ENCODE measurements at places on chromosomes 11 and 22.

DNA sequence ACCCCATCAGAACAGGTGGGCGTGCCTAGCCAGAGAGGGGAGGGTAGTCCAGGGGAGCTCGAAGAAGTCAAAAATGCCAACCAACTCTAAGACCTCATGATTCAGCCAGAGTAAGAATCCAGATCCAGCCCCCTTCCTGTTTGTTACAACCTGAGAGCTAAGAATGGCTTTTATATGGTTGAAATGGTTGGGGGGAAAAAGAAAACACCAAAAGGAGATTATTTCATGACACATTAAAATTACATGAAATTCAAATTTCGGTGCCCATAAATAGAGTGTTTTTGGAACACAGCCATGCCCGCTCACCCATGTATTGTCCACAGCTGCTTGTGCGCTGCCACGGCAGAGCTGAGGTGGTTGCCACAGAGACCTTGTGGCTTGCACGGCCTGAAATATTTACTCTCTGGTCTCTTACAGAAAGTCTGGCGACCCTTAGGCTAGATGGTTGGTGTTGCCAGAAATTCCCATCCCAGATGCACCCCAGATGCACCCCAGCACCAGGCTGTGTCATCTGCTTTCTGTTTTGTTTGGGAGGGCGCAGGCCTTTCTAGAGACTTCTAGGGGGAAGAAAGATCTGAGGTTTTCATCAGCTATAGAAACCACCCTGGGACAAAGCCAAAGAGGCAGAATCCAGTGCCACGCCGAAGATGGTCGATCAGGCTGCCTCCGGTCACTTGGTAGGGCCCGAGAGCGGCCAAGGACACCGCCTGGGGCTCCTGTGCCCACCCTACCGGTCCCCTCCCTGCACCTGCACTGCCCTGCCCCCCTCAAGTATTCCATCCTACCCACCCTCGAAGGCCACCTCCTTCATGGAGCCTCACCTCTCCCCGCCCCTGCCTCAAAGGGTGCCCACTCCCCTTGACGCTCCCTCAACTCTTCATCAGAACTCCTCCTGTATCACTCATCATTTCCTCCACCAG lies 80.2 kb downstream of the DSCAML1 start:
- DNase-seq = no peak

- peak; percentile 79 for DNase-seq
Measured at GRCh38 chr11:75532200-75533048, 6.7 kb upstream of the GDPD5 start.

- DNase-seq = peak; percentile 87
Measured at GRCh38 chr22:49838771-49839717, 11.4 kb upstream of the BRD1 start.

DNA sequence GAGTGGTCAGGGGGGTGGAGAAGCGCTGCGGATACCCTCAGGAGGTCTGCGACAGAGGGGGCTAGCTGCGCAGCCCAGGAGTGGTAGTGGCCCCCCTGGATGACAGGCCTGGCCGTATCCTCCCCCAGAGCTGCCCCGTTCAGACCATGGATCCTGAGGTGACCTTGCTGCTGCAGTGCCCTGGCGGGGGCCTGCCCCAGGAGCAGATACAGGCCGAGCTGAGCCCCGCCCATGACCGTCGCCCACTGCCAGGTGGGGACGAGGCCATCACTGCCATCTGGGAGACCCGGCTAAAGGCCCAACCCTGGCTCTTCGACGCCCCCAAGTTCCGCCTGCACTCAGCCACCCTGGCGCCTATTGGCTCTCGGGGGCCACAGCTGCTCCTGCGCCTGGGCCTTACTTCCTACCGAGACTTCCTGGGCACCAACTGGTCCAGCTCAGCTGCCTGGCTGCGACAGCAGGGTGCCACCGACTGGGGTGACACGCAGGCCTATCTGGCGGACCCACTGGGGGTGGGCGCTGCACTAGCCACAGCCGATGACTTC lies 505 bp downstream of the NUDT22 start:
- peak; percentile 63 for DNase-seq

- DNase-seq = no peak
Measured at GRCh38 chr11:72743321-72744221, 8.6 kb downstream of the ARAP1 start.

GRCh38 chr11:72653649-72654048 lies 20.6 kb downstream of the PDE2A start:
- DNase-seq = no peak

DNA sequence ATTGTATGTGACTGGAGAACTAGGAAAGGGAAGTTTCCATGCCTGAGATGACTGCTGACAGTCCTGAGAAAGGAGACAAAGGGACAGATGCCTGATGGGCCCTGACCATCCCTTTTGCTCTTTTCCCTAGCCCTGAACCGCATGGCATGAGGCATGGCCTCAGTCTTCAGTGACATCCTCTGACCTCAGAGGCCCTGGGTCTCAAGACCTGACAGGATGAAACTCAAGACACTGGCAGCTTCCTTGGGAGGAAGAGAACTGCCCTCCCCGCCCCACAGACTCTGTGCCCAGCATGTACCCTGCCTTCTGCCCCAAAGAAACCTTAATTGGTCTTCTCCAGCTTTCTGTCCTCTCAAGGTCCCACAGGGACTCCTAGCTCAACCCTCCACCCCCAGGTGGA lies 444.1 kb downstream of the SOX6 start:
- DNase-seq = no peak

DNA sequence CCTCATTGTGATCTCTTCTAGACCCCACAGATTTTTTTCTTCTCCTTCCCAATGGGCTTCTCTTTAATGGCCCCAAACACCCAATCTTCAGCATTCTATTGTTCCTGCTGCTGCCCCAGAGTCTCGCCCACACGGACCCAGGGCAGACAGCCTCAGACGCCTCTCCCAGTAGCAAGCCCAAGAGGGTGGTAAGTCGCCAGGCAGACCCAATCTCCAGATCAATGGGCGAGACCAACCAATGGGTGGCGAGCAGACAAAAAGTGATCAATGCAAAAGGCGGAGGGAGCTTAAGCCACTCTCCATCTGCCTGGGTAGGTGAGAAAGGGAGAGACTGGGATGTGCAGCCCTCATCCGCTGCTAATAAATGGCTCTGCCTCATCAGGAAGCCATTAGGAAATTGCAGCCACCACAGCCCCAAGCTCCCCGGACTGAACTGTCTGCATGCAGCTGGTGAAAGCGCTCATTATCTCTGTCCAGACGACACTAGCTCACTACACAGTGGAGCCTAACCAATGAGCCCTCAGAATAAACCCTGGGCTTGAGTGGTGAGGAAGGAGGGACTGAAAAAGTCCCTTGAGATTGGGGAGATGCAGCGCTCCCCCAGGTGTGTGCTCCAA lies 81.8 kb downstream of the ETS1 start:
- DNase-seq = peak; percentile 44

- no peak for DNase-seq
Measured at GRCh38 chr11:10287766-10288715, 6.0 kb downstream of the SBF2 start.

GRCh38 chr22:24003887-24004286 lies 1.4 kb downstream of the GSTT4 start:
- no peak for DNase-seq

DNA sequence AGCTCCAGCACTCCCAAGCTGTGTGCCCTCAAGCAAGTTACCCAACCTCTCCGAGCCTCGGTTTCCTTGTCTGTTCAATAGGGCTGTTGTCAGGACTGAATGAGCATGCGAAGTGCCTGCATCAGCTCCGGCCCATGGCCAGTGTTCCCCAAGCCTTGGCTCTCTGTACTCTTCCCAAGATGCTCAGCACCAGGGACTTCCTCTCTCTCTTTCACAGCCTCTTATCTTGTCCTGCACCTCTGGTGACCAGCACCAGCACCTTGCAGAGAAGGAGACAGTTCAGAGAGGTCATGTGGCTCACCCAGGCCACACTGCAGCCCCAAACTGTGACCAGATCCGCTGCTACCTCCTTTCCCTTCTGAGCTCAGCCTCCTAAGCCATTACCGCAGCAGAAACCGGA lies 120.3 kb upstream of the ANO1 start:
- DNase-seq = no peak

- no peak for DNase-seq
Measured at GRCh38 chr11:64803846-64804345, 882 bp upstream of the MAP4K2 start.

- DNase-seq = no peak
Measured at GRCh38 chr22:37048133-37048532, 3.4 kb upstream of the KCTD17 start.

- DNase-seq = no peak
Measured at GRCh38 chr22:29665486-29665885, 54.3 kb upstream of the CABP7 start.

- no peak for DNase-seq
Measured at GRCh38 chr11:75342966-75343870, 8.2 kb downstream of the ARRB1 start.

Data from stimulated activated CD4-positive, alpha-beta T cell treated with anti-CD3 and anti-CD28 coated beads, Interleukin-1b, Interleukin-23, amount 100 ng/mL, for 48 hours (primary cell).